ENCODE measurements at places on chromosomes 4 and X.

- no peak for DNase-seq
Measured at GRCh38 chrX:71170660-71171059, 26.0 kb downstream of the NLGN3 start.

DNA sequence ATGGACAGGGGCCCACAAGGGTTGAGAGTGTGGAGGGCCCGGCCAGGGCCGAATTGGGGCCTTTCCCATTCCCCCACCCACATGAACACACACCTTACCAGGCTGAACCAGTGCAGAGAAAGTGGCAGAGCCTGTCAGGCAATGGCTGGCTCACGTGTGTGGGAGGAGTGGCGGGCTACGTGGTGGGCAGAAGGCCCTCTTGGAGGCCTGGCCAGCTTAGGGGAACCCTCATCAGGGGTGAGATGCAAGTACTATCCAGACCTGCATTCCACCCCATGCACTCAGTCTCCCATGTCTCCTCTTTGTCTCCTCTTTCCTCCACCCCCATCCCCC is 965 bp downstream of the TCEAL4 start:
- no peak for DNase-seq

DNA sequence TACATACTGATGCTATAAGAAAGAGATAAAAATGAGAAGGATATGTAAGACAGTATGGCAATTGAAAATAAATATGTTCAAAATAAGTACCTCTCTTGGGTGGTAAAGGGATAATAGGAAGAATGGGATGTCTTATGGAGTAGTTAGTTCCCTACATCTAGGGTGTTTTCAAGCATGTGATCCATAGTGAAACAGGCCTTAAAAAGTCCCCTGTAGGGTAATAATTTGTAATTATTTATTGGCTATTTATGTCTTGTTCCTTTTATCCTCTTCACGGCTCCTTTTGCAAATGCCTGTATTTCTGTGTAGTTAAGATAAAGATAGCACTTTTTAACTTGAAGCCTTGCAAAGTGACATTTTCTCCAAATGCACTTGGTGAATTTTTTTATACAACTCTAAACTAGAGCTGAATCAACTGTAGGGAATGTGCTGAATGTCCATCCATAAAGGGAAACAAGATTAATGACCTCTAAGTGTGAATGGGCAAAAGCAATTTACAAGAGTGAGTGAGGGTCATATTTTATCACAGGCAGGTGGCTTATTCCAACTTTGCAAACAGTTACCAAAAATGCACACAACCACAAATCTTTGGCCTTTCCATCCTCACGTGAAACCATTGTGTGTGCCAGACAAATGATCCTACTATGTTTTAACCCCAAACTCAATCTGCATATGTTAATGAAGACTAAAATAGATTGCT is 299.0 kb downstream of the KCNIP4 start:
- no peak for DNase-seq

DNA sequence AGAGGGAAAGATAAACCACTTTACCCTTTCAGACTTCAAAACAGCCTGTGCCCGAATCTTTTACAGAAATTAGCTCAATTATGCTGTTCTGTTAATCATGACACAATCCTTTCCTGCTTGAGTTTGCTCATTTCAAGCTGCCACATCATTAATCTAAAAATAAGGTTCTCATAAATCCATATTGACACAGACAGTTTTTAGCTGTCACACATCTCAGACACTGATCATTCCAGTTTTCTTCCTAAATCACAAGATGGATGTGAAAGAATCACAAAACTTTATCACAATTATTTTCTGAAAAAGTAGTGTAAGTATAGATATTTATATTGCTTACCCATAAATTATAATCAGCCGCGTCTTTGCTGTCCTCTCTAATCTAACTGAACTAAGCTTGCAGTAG is 27.9 kb upstream of the AMELX start:
- DNase-seq: no peak

- no peak for DNase-seq
Measured at GRCh38 chr4:48960988-48961635, 25.0 kb upstream of the CWH43 start.

DNA sequence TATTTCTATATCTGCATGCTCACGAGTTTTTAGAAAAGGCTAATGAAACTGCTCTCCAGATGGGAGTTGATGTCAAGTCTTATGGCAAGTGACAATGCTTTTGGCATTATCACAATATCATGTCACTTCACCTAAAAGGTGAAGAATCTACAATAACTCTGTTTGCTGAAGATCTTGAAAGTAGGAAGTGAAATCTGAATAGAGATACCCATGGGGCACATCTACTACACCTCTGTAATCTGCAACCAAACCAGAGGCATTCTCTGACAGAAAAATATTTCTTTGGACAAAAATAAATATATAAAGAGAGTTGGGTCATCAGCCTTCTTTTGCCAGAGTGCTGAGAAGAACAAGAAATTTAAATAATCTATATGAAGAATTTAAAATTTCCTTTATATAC is 3.9 kb upstream of the VAMP7 start:
- DNase-seq: no peak

DNA sequence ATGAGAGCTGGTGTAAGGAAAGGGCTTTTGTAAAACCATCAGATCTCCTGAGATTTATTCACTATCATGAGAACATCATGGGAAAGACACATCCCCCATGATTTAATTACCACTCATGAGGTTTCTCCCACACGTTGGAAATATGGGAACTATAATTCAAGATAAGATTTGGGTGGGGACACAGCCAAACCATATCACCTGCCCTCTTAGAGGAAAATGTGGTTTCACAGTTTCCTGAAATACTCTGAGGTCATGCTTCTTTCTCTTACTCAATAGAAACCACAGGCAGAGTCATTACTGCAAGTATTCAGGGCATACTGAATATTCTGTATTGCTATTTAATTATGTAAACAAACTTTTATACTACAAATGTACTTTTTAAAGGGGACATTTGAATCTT is 1453.3 kb downstream of the PCDH18 start:
- no peak for DNase-seq

- no peak for DNase-seq
Measured at GRCh38 chr4:110296892-110297291, 98.5 kb upstream of the ELOVL6 start.
